ENCODE measurements at places on chromosomes 11 and 22.

GRCh38 chr22:34722901-34723300 lies 343.1 kb upstream of the ISX start:
- no peak for DNase-seq

- no peak for DNase-seq
Measured at GRCh38 chr11:130815956-130816355, 100.3 kb downstream of the SNX19 start.

GRCh38 chr11:95375451-95375850 lies 144.4 kb upstream of the SESN3 start:
- DNase-seq: no peak

DNA sequence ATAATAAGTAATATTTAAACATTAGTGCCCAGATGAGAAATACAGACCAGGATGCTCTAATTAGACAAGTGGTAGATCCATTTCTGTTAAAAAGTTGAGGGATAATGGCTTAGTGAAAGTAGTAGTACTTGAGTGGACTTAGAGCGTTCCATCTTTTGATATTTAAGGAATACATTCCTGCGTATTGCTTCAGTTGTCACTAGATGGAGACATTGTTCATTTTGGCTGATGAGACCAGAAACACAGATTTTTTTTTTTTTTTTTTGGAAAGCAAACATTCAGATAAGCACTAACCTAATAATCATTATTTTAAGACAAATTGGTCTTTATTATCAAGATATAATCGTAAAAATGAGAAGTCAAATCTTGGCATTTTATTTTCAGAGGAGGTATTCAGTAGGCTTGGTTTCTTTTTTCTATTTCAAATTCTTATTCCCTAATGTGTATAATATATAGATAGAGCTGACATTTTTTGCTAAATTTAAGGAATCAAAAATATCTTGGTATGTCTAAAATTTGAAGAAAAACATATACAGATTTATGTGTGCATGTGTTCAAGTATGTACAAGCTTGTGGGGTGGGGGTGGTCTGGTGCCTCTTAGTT lies 92.9 kb downstream of the DYNC2H1 start:
- DNase-seq: peak; percentile 7

- no peak for DNase-seq
Measured at GRCh38 chr11:125358254-125358840, 137.7 kb downstream of the FEZ1 start.
